ENCODE measurements at places on chromosomes 12 and 14.
A peak's percentile ranks its signal among the peaks of the same experiment; 100 is the strongest.

DNA sequence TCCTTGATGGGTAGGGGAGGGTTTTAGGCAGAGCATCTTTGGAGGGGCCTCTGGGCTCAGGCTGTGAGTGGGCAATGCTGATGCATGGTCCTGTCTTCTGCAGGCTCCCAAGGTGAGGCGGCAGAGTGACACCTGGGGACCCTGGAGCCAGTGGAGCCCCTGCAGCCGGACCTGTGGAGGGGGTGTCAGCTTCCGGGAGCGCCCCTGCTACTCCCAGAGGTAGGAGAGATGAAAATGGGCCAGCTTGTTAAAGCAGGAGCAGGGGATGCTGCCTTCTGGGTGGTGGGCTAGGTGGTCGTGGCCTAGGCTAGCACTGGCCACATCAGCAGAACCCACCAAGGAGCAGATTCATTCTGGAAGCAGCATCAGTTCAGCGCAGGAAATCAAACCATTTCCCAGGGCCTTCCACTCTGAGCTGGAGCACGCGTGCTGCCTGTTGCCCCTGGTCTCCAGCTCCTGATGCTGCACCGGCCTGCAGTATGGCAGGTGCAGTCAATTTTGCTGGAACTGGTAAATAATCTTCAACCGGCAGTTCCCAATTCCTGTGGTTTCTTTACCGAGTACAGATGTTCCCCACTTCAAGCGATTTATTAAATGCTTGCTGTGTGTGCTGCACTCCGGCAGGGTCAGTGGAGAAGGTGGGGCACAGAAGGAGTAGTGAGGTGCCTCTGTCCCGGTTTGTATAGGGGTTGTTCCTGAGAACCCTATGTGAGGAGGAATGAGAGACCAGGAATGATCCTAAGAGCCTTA, 7.4 kb downstream of the PAPLN start:
- no peak for DNase-seq

DNA sequence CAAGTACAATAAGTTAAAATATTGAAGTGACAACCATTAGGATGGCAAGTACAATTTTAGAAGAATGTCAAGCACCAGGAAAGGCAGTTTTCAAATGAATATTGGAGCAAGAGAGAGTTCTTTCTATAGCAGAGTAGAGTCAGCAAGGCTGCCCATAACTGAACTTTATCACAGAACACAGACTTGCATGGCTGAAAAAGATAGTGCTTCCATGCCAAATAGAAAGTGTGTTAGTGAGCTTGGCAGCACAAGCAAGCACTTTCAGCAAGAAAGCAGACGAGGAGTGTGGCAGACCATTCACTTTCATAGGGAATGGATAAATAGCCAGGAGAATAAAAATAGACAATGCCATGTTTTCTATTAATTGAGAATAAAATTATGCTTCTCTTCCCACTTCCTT, 647.0 kb upstream of the MGAT4C start:
- DNase-seq, result no peak

DNA sequence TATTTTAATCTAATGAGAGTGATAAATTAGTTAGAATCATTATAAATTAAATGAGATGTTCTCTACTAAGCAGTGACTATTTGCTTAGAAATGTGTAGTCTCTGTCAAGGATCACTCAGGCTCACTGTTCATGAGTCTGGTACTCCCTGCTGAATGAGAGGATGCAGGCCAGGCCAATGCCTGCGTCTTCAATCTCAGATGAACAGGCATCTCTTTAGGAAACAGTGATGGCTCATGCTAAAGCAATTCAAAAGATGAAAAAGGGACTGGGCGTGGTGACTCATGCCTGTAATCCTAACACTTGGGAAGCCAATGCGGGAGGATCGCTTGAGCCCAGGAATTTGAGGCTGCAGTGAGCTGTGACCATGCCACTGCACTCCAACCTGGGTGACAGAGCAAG, 106.8 kb downstream of the ZFC3H1 start:
- no peak for DNase-seq

DNA sequence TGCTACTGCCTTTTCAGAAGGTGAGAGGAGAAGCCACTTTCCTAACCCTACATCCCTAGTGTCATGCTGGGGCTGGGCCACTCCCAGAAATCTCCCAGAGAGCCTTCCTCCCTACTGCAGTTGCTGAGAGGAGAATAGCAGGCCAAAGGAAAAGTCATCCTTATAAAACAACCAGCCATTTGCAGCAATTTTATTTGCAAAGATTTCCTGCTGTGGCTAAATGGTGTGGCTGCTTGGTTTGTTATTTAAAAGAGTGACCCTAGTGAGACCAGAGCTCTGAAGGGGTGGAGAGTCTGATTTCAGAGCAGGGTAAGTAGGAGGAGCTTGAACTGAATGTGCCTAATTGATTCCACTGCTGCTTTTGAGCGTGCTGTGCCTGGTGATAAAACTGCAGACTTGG, 232.0 kb downstream of the GRIN2B start:
- no peak for DNase-seq

DNA sequence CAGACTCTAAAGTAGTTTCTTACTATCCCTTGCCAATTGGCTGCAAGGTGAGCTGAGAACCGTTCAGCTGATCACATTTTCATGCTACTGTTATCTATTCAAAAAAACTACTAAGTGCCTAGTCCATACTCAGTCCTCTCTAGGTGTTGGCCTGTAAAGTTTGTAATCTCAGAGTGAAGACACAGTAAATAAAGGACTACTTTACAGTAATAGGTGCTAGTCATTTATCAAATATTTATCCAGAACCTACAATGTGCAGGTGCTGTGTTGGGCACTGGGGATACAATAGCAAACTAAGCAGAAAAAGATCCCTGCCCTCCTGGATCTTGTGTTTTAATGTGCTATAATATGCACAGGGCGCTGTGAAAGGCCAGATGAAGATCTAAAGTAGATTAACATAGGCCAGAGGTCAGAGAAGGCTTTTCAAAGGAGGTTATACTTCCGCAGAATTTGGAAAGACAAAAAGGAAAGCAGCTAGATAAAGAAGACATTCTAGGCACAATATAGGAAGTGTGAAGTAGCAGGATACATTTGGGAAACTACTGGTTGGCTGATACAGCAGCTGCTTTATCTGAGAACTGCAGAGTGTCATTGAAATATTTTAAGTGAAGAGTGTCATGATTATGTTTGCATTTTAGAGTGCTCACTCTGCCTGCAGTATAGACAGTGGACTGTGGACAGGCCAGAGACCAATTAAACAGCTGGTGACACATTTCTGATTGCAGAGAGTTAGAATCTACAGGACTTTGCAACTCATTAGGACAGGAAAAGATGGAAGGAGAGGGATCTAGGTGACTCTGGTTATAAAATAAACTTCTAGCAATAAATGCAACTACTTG, 8.0 kb upstream of the ACTR10 start:
- no peak for DNase-seq

- peak; percentile 33 for DNase-seq
Observed at GRCh38 chr12:6827982-6828780, at the start of gene P3H3. Gene P3H3 (plus strand): TSS chr12:6828407. CDS start chr12:6828441, 34 bp downstream.

DNA sequence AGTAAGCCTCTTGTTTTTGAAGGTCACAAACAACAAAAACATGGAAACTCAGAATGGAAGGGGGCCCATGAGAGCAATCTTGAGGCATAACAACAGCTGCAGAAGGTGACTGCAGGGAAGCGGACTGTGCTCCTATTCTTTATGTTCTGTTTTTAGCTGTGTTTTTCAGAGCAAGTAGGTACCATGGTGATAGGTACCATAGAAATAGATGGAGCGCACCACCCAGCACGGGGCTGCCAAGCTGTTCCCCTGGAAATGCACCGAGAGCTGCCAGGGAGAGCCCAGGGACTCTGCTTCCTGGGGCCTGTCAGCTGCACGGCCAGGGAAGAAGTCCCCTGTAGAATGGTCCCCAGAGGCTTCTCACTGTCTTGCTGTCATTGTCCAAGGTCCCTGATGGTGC, 32.8 kb downstream of the DGLUCY start:
- DNase-seq, result no peak

DNA sequence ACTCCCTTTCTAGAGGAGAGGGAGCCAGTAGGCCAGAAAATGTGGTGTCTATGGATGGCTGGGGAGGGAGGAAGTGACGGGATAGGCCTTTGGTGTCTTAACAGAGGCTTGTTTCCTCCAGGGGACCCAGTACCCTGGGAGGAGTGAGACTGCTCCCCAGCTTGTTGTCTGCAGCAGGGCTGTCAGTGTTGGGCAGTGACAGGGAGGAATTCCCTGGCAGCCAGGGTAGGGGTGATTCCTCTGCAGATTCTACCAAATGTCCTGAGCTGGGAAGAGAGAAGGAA, 64.0 kb downstream of the GALNT16 start:
- no peak for DNase-seq

- no peak for DNase-seq
Observed at GRCh38 chr12:51874000-51874399, 13.9 kb upstream of the ANKRD33 start.

DNA sequence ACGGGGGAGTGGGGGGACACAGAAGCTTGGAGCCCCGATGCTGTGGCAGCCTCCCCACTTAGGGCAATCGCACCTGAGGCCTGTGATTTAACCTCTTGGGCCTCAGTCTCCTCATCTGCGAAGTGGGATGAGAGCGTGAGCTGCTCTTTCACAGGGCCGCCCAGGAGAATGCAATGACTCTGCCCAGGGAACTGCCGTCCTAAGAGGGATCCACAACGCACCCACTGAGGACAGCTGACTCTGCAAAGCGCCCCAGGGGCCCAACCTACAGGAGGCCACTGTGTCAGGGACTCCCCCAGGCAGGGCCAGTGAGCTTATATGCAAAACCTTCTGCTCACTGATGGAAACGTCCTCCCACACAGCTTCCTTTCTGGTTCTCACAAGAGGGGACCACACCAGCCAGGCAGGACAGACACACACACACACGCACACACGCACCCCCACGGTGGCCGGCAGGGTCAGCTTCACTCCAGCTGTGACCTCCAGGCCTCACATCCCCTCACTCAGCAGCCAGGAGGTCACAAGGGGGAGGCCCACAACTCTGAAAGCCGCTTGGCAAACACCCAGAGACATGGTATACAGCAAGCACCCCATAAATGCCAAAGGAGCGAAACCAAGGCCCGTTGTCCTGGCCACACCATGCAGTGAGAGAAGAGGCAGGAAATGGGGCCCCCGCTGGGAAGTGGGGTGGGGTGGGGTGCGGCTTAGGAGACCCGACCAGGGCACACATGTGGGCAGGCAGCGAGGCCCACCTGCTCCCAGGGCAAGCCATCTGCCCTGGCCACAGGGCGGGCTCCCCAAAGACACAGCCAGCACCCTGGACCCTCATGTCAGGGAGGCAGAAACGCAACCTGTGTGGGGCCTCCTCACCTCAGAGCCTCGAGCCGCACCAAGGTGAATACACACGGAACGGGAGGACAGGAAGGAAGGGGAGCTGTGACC, 73.3 kb downstream of the NCOR2 start:
- DNase-seq, result no peak

DNA sequence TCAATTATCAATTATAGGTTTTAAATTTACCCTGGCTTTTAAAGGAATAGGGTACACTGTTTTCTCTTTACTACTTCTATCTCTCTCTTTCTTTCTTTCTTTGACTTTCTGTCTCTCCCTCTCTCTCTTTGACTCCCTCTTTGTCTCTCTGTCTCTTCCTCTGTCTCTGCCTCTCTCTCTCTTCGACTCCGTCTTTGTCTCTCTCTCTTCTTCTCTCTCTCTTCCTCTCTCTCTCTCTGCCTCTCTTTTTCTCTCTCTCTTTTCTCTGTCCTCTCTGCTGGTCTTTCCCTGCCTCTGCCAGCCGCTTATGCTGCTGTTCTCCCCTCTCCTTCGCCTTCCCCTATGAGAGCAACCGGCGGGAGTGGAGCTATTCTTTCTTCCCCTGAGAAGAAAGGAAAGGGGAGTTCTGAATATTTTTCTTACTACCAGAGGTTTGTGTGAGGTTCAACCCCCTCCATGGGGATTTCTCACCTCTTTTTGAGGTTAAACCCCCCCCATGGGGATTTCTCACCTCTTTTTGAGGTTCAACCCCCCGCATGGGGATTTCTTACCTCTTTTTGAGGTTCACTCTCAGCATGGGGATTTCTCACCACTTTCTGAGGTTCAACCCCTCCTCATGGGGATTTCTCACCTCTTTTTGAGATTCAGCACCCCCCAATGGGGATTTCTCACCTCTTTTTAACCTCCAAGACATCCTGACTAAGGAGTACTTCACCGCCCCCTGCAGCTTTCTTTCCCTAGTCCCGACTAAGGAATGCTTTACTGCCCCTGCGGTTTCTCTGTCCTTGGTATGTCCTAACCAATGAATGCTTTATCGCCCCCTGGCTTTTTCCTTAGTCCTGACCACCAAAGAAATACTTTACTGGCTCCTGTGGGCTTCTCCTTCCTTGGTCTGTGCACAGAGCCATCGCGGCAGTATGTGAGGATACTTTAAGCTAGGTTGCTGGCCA, 27.4 kb upstream of the DDHD1 start:
- DNase-seq, result no peak

DNA sequence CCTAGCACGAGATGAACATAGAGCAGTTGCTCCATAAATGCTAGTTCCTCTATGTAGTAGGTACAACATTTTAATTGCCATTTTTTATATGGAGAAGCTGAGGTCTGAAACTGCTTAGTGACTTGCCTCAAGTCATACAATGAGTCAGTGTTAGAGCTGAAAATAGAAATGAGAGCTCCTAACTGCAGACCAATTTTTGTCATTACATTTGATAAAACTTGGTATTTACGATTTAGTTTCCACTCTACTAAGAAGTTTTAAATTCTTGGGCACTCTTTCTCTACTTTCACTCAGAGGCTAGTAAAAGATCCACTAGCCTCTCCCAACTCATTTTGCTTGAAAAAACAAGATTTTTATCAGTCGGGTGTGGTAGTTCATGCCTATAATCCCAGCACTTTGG, 8.1 kb upstream of the TMED10 start:
- DNase-seq, result no peak

GRCh38 chr14:96176275-96176674, 28.4 kb upstream of the BDKRB2 start:
- no peak for DNase-seq

DNA sequence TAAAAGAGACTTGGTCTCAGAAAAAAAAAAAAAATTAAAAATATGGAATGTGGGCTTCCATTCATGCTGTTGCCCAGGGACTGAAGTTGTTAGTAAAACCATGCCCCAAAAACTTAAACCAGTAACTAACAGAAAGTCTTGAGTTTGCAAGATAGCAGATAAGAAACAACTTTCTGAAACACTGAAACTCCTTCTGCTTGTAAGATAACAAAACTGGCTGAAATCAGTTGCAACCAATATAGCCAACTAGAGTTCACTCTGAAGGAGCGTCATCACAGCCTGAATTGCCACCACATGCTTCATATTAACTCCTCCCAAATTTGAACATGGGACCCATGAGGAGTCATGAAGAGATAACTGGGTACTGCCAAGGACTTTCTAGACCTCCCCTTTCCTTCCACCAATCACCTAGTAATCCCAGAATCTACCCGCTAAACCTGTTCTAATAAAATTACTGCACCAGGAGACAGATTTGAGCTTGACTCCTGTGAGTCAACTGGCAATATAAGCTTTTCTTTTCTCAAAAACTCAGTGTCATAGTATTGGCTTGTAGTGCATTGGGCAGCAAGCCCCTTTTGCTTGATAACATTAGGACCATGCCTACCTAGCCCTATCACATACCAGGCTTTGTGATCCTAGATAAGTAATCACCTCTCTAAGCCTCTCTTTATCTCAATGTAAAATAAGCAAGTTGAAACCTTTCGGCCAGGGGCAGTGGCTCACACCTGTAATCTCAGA, 53.6 kb downstream of the R3HDM2 start:
- DNase-seq, result no peak
